ENCODE measurements at places on chromosomes 5 and 9.
A peak's percentile ranks its signal among the peaks of the same experiment; 100 is the strongest.

GRCh38 chr9:33125871-33126823 is 41.0 kb downstream of the B4GALT1 start:
- no peak for DNase-seq

- no peak for DNase-seq
Observed at GRCh38 chr5:66741394-66741793, 145.2 kb downstream of the MAST4 start.

DNA sequence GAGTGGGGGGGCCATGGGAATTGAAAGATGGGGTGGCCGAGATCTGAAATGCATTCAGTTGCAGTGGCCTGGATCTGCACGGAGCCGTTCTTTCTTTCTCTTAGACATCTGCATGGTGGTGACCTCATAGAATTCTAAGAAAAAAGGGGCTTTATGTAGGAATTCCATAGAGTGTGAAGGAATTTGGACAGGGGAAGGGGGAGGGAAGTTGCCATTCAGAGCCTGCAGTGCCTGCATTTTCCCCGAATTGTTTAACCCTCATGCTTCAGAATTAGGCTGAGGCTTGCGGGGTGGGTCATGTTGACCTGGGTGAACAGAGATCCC is 4.9 kb downstream of the NEK6 start:
- DNase-seq = no peak

- no peak for DNase-seq
Observed at GRCh38 chr9:126980231-126980630, 65.6 kb downstream of the RALGPS1 start.

DNA sequence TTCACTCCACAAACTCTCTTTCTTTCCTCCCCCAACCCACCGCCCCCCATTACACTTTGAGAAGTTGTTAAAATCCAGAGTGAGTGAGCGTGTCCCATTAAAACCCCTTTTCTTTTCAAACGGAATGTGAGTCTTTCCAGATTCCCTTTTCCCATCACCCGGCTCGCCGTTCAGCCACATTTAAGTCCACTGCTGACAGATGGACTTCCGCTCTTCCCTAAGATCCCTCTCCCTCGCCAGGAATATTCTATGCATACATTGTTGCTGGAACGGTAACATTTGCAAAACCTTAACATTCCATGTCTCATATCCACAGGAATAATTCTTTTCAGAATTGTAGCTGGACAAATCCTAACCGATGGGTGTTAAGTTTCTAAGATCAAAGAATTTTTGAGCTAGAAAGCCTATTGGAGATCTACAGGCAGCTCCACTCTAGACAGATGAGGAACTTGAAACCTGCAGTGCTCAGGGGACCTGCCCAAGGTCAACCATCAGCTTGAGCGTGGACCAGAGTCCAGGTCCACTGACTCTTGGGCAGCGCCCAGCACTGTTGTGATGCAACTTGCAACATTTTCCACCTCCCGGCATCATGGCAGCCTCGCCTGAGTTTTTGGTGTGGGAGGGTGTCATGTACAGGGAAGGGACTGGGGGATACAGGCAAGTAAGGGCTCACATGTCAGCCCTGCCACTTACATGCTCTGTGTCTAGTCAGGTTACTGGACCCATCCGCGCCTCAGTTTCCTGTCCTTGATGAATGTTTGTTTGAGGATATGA is 500.1 kb downstream of the CCDC171 start:
- no peak for DNase-seq

DNA sequence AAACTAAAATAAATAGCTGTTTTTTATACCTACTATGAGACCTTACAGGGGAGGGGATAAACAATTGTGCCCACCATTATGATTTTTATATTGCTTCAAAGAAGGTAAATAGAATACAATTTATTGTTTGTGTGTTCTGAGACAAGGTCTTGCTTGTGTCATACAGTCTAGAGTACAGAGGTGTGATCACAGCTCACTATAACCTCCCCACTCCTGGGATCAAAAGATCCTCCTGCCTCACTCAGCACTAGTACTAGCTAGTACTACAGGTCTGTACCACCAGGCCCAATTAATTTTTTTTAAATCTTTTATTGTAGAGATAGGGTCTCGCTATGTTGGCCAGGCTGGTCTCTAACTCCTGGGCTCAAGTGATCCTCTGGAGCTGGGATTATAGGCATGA is 11.3 kb downstream of the TLE1 start:
- no peak for DNase-seq

- no peak for DNase-seq
Observed at GRCh38 chr5:1686016-1686802, 113.4 kb downstream of the MRPL36 start.

GRCh38 chr9:92525306-92525705 is 10.5 kb downstream of the ECM2 start:
- no peak for DNase-seq

- DNase-seq = no peak
Observed at GRCh38 chr5:77452351-77452750, 39.8 kb downstream of the WDR41 start.

DNA sequence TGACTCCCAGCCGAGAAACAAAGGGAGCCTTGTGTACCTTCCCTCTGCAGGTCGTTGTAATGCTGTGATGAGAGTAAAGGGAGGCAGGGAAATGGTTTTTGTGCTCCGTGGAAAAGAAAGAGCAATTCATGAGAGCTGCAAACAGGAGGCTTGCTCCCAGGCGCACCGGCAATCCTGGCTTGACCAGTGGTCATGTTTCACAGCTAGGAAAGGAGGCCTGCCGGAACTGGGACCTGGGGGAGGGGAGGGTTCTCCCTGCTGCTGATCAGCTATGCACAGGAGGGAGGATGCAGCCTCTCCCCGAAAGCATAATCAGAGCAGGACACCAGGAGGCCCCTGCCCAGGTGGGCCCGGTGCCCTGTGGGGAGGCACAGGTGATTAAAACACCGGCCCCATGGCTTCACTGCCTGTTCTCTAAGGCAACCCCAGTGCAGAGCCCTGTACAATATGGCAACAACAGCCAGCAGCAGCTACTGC is 131.3 kb downstream of the ZDHHC21 start:
- DNase-seq = peak; percentile 95

DNA sequence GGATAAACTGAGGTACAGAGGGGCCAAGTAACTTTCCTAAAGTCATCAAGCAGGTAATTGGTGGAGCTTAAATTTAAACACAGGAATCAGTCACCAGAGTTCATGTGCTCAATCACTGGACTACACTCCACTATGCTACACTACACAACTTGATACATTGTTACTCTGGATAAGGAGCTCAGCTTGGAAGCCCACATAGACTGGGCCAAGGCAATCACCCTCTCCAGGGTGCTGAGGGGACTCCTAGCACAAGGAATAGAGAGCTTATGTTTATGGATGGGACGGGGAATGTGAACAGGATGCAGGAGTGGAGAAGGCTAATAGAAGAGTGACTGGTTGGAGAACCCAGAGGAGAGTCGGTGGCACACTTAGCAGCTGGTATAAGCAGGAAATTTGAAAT is 113.5 kb upstream of the NFIB start:
- no peak for DNase-seq

- peak; percentile 58 for DNase-seq
Observed at GRCh38 chr5:111755345-111755941, 1.6 kb downstream of the NREP start.

- no peak for DNase-seq
Observed at GRCh38 chr9:89739916-89740315, 135.1 kb downstream of the GADD45G start.

- DNase-seq = no peak
Observed at GRCh38 chr5:6900247-6901227, 187.3 kb downstream of the TENT4A start.

DNA sequence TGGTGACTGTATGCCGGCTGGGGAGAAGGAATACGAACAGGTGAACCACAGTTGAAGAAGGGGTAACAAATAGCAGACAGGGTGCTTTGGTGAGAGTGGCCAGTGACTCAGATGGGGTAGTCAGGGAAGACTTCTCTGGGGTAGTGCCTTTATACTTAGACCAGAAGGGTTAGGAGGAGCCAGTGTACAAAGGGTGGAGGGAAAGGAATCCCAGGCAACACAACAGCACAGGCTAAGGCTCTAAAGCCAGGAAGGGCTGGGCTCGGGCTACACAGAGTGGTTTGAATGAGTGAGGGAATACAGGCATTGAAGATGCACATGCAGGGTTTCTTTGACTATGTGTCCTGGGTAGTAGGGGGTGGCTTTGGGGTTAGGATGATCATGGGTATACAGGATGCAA is 70.6 kb upstream of the CXCL14 start:
- DNase-seq = no peak

DNA sequence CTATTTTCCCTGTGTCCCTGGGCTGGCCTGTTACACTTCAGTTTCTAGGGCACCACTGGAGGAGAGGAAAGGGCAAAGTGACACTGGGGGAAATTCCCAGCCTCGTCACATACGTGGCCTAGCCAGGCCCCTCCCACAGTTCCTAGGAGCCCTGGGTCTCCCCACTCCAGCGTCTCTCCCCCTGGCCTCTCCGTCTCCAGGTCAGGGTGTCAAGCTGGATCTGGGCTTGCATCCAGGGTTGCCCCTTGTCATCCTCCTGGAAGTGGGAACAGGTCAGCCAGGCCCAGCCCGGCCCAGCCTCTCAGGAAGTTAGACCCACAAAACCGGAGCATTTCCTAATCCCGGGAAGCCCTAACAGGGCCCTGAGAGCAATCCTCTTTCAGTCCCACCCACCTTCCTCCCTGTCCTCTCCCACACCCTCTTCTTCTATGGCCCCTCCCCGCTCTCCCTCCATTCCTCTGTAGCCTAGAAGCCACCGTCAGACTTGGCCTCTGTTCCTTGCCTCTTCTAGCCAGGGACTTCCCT is 4.7 kb upstream of the TNIP1 start:
- no peak for DNase-seq

GRCh38 chr5:135565725-135566421 is 12.9 kb downstream of the CXCL14 start:
- no peak for DNase-seq

DNA sequence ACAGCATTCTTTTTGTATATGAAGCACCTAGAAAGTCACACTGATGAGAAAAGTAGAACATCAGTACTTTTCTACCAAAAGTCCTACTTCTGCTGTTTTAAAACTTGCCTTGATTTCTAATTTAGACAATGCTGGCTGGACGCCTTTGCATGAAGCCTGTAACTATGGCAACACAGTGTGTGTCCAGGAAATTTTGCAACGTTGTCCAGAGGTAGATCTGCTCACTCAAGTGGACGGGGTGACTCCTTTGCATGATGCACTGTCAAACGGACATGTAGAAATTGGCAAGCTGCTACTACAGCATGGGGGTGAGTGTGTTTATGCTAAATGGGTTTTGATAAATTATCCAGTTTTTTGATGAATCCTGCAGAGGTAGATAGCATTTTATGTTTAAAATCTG is 73.5 kb downstream of the SLF1 start:
- no peak for DNase-seq

- DNase-seq = no peak
Observed at GRCh38 chr5:12951846-12952245, 992.6 kb downstream of the DNAH5 start.

DNA sequence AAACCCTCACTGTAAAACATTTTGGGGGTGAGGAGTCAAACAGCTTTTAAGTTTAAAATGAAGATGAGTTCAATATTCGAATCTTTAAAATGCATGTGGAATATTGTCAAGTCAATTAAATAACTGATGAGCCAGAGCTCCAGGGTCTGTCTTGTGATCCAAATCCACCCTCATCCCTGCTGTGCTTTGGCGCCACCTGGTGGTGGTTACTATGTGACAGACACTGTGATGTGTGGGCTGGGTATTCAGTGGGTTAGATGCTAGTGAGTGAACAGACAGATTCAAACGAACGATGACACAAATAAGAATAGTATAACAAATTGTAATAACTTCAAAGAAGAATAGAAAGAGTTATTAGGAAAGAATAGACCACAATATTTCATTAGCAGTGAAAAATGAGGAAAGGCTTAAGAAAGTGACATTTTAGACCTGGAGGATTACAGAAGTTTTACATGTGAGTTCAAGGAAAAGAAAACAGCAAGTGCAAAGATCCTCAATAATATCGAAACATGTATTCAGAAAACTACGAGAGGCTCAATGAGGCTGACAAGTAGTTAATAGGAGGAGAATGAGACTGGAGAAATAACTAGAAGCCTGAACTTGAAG is 51.4 kb upstream of the CHSY3 start:
- DNase-seq = peak; percentile 25

DNA sequence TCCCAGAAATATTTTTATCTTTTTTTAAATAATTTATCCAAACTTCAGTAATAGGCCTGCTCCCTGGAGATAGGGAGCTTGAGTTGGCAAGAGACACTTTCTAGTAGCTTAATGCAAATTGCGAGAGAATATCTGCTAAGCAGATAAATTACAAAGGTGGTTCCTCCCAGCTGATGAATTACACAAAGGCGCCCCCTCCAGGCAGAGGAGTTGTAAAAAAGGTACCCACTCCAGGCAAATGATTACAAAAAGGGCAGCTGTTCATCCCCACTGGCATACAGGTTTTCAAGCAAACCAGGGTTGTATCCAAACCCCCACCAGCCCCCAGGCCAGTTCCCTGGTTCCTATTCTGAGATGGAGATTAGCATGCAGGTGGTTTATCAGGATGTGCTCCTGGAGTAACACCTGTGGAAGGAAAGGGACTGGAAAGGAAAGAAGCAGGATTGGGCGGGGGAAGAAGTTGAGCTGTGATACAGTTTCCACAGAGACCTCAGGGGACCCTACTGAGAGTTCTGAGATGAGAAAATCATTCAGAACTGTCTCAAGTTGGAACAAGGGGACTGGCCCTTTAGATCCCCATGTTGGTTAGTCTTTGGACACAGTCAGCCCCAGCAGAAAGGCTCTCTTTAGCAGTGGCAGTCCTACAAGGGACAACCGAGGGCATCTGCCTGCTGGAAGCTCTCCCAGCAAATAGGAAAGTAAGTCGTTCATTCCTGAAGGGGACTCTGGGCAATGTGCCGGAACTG is 25.5 kb downstream of the ESM1 start:
- no peak for DNase-seq

DNA sequence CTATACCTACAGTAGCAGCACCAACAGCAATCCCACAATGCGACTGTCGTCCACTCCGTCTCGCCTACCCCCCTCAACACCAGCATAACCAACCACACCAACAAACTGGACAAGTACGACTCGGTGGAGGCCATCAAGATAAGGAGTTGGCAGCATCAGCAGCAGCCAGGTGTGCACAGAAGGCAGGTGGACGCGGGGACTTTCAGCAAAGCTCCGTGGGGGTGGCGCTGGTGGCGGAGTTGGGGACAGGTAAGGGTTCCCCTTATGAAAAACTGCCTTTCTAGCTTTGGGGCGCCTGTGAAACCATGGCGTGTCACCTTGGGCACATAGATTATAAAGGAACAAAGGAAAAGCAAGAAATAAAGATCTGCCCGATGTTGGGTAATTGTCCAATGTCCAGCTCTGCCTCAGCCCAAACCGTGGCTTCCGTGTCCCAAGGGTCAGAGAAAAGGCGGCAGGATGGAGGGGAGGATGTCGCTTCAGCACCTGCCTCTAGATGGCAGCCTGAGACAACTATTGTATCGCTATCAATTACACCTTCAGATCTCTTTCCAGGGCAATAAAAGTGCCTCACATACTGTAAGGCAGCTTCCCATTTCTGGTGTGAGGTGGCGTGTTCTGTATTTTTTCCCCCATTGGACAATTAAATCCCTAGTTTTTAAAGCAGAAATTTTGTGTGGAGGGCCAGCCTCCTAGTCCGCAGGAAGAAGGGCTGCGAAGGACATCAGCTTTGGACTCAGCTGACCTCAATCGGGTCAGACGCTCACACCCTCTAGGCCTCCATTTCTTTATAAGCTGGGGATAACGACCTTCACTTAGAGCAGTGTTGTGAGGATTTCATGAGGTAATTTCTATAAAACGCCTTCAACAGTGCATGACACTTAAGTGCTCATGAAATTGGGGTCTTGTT is 58.8 kb downstream of the MTRR start:
- DNase-seq = peak; percentile 47

GRCh38 chr5:115241881-115242642 is 20.6 kb downstream of the PGGT1B start:
- DNase-seq = no peak
